ENCODE measurements at places on chromosomes 11 and 22.

- no peak for DNase-seq
Observed at GRCh38 chr11:122755941-122756340, 82.4 kb upstream of the CRTAM start.

DNA sequence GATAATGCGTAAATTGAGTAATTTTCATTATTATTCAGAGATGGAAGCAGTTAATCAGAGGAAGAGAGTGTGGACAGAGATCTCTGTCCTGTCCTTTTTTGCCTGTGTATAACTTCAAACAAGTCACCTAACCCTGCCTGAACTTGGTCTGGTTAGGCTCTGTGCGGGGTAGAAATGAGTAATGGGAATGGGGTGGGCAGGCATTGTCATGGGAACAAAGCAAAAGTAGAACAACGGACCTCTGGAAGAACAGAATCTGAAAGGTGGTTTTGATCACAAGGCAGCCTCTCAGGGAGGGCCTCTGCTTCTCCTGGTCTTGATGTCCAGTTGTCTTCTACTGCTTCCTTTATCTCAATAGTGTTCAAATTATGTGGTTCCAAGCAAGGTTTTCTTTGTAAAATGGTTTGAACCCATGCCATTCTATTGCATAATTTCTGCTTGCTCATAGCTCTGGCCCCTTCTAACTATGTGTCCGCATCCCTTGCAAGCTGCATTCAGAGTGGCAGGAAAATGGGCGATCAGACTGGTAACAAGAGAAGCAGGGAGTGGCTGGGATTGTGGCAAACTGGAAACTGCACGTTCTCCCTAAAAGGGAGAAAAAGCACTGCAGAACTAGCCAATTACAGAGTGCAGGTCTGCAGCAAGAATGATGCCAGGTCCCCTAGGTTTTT, 76.1 kb downstream of the PRR5L start:
- DNase-seq: no peak

DNA sequence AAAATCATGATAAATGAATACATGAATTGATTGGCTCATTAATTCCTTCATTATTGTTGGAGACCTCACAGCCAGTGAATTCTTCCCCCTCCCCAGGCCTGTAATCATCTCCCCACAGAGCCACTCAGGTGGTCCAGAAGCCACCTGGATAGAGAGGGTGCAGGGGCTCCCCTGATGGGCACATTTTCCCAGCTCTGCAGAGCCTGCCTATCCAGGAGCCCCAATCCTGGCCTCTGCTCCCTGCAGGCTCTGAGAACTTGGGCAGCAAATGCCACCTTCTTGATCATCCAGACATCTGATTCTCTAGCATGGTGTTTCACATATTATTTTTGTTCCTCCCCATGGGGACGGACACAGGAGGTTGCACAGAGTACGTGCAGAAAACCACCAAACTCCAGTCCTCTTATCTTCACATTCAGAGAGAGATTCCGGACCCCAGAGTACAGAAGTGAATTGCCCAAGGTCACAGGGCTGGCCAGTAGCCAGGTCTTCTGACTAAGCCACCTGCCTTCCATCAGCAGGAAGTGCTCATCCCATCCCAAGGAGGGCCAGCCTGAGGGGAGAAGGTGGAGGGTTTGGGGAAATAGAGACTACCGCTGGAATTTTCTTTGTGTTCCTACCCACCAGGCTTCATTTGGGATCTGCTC, 348.0 kb downstream of the BUD13 start:
- DNase-seq: no peak

DNA sequence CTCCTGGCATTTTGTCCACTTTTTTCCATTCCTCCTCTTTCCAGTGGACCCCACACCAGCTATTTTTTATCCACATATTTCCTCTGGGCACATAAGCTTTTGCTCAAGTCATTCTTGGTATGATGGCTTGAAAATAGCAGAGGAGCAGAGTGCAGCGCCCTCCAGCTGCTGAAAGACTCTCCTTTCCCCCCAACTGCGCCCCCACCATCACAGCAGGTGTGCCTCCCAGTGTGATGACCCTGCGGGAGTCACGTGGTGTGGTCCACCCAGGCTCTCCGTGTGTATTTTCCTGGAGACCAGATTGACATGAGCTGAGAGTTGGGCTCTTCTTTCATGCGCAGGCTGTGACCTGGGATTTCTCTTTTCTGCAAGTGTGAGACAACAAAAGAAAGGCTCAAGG, 1241.6 kb downstream of the TBC1D22A start:
- DNase-seq: no peak

GRCh38 chr11:126194121-126194543, 17.3 kb downstream of the RPUSD4 start:
- no peak for DNase-seq

GRCh38 chr22:35630891-35631290, 13.8 kb upstream of the MB start:
- DNase-seq: no peak

DNA sequence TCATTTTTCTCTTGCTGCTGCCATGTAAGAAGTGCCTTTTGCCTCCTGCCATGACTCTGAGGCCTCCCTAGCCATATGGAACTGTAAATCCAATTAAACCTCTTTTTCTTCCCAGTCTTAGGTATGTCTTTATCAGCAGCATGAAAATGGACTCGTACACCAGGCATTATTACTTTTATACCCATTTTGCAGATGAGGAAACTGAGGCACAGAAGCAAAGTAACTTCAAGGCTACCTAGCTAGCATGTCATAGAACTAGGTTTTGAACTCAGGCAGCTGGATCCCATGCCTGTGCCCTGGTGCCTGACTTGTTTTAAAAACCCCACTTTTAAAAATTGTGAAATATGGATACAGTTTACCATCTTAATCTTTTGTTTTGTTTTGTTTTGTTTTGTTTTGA, 25.8 kb downstream of the KIAA1671 start:
- no peak for DNase-seq

DNA sequence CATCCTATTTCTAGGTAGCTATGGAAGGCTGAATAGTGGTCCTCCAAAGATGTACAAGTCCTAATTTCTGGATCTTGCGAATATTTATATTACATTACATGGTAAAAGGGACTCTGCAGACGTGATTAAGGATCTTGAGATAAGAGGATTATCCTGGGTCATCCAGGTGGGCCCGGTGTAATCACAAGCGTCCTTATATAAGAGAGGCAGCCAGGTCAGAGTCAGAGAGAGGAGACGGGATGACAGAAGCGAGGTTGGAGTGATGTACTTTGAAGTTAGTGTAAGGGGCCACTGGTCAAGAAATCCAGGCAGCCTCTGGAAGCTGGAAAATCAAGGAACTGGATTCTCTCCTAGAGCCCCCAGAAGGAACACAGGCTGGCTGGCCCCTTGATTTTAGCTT, 70.1 kb upstream of the MYOD1 start:
- DNase-seq: no peak

DNA sequence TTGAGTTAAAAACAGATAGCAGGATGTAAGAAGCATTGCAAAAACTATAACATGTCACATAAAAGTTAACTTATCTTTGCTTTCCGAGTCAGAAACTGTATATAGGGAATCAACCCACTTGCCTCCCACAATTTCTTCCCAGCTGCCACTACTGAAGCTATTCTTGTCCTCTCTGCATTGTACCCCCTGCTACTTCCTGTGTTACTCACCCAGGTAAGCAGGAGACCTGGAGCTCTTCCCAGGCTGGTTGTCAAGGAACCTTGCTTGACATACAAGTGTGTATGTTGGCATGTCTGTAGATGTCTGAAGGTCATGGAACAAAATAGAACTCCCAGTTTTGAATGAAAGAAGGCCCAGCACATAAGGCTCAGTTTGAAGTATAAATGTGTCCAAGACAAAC, 74.3 kb upstream of the LRRC4C start:
- DNase-seq: no peak

- DNase-seq: no peak
Observed at GRCh38 chr11:2527621-2528291, 82.9 kb downstream of the KCNQ1 start.

DNA sequence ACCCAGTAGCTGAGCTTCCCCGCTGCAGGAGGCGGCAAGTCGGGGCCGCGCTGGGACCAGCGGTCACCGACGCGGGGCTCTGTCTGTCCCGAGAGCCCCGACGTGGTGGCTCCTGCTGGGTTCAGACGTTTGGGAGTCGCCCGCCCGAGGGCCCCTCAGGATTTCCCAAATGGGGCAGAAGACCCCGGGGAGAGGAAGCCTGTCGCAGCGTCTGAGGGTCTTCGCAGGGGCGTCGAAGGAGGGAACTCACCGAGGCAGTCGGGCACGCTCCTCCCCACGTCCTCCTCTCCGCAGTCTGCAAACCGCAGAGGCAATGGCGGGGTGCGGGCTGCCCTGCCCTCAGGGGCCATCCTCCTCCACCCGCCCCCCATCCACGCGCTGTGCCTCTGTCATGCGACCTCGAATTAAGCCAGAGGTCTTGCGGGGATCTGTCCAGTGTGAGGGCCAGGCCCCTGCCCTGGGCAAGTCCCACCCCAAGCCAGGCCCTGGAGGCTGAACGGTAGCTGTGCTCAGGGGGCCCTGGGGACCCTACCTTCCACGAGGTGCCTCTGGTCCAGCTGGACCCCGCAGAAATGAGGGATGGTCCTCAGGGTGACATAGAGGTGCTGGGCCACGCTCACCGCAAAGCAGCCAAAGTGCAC, 12.5 kb downstream of the IL17REL start:
- no peak for DNase-seq

DNA sequence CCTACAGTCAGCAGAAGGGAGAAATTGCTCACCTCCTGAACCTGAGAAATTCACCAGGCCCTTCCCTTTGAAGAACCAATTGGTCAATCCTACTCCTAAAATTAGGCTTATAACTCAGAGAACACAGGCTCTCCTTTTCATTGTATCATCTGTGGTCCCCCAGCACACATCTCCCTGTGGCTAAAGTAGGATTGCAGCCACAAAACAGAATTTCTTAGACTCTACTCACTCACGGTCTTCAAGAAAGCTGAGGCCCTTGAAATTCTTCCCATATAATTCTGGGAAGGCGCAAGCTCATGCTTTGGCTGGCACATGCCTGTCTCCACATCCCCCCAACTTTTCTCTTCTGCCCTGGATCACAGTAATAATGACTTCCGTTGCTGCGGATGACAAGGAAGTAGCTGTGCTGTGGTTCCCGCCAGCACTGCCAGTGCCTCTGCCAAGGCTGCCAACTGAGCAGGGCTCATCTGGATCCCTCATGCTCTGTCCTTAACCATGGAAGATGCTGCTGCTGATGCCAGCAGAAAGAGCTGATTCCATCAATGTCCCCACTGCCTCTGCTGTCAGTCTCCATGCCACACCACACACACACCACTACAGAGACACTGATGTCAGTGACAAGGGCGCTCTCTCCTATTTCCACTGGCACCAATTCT, 200.6 kb upstream of the POU2AF2 start:
- no peak for DNase-seq

- no peak for DNase-seq
Observed at GRCh38 chr11:13256216-13256615, 21.4 kb upstream of the BMAL1 start.

- no peak for DNase-seq
Observed at GRCh38 chr11:78397398-78397797, 20.2 kb downstream of the GAB2 start.

DNA sequence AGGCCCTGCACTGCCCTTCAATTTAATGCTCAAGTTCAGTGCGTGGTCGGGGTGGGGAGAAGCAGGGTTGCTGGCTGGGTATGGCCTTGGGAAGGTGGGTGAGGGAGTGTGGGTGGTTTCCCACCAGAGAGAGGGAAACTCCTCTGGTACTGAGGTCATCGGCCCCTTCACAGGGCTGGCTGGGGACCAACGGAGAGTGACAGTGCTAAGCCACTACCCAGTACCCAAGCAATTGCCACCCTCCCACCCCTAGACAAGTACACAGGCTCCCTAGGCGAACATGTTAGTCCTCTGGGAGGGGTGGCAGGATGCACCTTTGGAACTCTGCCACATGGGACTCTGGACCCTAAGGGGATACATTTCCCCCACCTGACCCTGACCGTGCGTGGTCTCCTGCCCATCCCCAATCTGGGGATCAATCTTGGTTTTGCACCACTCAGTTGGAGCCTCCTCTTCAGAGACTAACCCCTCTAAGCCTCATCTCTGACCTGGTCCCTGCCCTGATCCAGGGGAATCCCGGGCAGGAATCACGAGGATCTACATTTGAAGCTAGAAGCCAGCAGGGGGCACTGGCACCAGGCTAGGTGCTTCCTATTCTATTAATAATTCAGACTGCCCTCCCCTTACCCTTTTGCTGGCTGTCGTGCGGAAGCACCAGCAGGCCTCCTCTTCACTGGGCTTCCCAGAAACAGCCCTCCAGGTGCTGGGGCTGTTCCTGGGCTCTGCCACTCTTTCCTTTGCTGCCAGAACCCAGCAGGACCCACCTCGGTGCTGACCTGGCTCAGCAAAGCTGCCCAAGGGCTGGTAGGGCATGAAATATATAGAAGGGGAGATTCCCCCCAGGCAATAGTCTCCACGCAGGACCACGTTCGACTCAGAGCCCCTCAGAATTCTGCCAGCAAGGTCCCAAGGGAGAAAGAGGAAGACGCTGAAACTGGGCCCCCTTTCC, 377.7 kb downstream of the TENM4 start:
- no peak for DNase-seq

- DNase-seq: no peak
Observed at GRCh38 chr11:79918846-79919245, 478.0 kb upstream of the TENM4 start.

- no peak for DNase-seq
Observed at GRCh38 chr22:39625569-39626537, 55.3 kb downstream of the CACNA1I start.

DNA sequence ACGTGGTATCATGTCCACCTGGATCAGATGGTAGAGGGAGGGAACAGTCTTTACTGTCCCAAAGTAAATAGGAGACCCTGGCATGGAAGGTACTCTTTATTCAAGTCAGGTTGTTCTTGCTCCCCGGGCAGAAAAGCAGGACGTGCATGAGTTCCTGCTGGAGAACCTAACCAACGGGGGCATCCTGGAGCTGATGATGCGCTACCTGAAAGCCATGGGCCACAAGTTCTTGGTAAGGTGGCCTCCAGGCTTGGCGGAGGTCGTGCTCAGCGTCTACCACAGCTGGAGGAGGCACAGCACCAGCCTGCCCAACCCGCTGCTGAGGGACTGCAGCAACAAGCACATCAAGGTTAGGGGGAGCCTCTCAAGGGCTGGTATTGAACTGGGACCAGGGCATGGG, 48.7 kb downstream of the CABIN1 start:
- no peak for DNase-seq

Data from glomerular endothelial cell (primary cell).